ENCODE measurements at places on chromosomes 3 and 15.

GRCh38 chr15:72463702-72464101, 10.4 kb upstream of the ARIH1 start:
- no peak for DNase-seq

- DNase-seq, result no peak
Measured at GRCh38 chr3:149055575-149055974, 30.8 kb downstream of the HLTF start.

DNA sequence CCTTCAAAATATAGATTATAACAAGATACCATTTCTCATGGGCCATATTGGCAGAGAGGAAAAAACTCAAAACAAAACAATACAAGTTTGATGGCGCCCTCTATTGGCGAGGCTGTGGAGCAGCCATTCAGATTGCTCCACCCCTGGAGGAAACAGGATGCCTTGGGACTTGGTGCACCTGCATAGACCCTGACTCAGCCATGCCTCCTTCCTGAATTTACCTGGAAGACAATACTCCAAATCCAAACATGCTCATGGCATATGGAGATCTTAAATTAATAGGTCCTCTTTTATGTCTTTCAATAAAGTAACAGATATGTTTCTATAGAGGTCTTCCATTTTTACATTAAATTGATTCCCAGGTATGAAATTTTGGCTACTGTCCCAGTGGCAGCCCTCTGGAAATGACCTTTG, 90.0 kb downstream of the APBA2 start:
- no peak for DNase-seq

- DNase-seq, result no peak
Measured at GRCh38 chr3:37909067-37909911, 47.6 kb downstream of the CTDSPL start.

- no peak for DNase-seq
Measured at GRCh38 chr15:55247766-55248427, 41.7 kb downstream of the RAB27A start.

DNA sequence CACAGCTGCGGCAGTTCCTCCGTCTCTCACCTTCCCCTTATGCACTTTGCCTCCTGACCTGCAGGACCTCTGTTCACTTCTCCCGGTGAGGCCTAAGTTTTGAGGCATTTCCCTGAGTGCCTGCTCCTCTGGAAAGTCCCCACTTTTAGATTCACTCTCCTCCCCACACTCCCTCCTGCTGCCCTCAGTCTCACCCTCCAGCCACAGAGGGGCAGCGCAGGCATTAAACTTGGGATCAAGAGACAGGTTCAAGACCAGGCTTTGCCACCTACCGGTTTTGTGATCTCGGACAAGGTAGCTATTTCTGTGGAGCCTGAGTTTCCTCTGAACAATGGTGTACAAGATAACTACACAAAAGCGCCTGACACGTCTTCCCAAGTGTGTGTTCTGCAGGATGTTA, 19.4 kb downstream of the SLC6A11 start:
- DNase-seq, result no peak

GRCh38 chr3:50340448-50341329, at the start of gene RASSF1:
Gene RASSF1, minus strand, starts transcription at chr3:50340836. Its CDS starts 31 bp downstream, at chr3:50340805.
- no peak for DNase-seq

DNA sequence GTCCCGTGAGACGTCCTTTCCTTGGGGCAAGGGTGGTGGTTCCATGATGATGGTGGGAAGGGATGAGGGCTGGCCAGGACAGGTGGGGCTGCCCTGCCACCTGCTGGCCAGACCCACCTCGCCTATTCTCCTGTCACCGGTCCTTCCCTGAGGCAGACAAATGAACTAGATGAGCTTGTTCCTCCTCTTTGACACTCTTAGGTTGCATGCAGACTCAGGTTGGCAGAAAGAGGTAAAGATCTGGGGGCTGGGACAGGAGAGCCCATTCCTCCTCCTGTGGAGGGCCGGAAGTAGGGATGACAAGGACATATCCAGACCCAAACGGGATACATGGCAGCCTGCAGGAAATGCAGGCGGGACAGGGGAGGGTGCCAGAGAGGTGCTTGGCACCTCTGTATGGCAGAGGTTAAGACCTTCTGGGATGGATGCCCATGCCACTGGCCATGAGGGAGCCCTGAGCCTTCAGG, 38.6 kb downstream of the ACSBG1 start:
- no peak for DNase-seq

DNA sequence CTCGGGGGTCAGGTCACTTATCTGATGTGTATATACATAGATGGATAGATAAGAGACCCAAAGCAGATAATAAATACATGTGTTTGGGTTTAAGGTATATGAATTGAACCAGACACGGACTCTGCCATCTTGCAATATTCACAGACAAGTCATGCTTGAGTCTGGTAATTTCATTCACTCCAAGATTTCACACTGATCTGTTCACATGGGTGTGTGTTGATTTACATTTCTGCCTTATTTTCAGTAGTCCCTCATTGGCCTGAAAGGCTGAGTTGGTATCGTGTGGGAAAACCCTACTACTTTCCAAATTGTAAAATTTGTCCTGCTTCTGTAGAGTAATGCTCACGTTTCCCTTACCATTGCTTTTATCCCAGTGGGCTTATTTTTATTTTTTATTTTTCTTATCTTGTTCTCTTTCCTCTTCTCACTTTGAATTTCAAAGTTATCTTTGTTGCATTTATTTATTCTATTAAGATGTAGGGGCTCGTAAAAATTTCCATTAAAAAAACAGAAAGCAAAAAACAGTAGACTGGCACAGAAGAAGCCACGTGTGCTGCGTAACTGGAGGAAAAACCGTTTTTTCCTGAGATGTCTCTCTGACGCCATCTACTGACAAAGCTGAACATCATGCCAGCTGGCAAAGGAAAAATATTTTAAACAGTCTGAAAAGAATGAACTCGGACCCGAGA, 10.8 kb upstream of the MFSD1 start:
- no peak for DNase-seq

DNA sequence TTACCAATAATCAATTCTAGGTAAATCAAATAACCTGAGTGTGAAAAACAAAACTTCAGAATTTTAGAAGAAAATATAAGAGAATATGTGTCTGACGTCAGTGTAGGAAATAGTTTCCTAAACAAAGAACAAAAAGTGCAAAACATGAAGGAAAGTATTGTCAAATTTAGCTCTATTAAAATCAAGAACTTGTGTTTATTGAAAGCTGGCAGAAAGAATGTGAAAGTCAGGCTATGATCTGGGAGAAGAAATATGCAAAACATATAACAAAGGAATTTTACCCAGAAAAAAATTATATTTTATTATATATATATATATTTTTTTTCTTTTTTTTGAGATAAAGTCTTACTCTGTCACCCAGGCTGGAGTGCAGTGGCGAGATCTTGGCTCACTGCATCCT, 129.1 kb upstream of the ANKRD28 start:
- no peak for DNase-seq

DNA sequence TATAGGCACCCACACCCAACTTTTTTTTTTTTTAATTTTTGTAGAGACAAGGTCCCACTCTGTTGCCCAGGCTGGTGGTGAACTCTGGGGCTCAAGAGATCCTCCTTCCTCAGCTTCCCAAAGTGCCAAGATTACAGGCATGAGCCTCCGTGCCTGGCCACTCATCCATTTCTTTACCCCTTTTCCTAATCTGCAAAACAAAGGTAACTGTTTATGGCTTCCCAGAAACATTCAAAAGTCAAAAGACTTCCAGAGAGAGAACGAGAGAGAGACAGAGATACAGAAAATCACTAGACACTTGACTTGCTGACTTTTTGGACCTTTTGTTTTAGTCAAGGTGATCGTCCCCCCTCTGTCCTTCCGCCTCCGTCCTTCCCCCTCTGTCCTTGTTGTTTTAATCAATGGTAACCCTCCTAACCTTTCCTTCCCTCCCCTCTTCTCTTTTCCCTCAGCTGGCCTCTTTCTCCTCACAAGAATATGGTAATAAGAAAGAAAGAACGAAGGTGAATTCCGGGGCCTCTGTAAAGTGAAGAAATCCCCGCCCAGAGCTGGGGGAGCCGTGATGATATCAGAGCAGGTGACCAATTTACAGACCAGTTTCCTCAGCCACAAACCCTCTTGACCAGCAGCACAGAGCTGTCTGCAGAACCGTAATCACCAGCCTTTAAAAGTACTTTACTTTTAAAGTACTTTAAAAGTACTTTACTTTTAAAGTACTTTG, 21.9 kb downstream of the KLHL6 start:
- DNase-seq, result no peak

DNA sequence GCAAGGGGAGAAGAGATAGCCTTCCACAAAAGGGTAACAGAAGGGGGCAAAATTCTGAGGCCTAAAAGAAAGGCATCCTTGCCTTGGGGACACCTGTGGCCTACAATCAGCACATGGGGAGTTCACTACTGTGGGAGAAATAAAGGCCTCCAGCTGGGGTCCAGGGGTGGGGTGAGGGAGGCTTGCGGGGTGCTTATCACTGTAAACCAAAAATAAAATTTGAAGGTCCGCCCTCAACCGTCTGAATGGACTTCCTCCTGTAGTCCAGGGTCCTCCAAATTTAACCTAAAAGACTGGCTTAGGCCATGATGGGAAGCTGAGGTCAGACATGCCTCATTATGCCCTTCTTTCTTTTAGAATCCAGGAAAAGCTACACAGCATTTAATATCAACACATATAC, 2.1 kb upstream of the POLR2M start:
- no peak for DNase-seq

- DNase-seq, result no peak
Measured at GRCh38 chr3:37499061-37499785, 324.8 kb upstream of the LRRFIP2 start.

DNA sequence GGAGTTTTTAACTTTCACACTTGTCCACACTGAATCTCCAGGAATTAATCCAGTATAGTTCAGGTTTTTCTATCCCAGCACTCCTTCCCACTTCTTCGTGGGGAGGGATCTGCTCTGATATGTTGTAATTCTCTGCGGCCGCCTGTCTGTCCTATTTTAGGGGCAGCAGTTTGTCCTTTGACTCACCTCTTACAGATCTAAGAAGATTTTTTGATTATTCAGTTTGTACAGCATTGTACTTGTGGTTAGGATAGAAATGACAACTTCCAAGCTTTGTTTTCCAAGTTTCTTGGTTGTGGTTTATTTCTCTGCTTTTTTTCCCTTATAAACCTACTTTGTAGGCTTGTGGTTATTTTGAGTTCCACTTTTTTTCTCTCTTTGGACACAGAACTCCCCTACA, 601.7 kb downstream of the SI start:
- no peak for DNase-seq

- DNase-seq, result no peak
Measured at GRCh38 chr3:159996018-159996417, 7.4 kb downstream of the IL12A start.

DNA sequence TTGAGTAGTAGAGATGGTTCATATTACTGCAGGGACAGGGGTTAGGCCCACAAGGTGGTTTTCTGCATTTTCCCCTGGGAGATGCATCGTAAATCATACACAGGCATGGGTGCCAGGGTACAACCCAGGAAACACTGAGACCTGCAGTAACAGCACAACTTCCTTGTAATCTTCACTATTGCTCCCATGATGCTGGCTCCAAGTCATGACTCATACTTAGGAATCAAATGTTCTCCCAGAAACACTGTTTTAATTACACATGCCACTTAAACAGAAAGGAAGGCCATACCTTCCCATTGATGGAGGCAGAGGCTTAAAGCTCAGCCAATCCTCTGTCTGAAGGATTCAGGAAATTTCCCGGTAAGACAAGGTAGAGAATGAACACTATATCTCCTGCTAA, 106.5 kb downstream of the ERC2 start:
- no peak for DNase-seq

DNA sequence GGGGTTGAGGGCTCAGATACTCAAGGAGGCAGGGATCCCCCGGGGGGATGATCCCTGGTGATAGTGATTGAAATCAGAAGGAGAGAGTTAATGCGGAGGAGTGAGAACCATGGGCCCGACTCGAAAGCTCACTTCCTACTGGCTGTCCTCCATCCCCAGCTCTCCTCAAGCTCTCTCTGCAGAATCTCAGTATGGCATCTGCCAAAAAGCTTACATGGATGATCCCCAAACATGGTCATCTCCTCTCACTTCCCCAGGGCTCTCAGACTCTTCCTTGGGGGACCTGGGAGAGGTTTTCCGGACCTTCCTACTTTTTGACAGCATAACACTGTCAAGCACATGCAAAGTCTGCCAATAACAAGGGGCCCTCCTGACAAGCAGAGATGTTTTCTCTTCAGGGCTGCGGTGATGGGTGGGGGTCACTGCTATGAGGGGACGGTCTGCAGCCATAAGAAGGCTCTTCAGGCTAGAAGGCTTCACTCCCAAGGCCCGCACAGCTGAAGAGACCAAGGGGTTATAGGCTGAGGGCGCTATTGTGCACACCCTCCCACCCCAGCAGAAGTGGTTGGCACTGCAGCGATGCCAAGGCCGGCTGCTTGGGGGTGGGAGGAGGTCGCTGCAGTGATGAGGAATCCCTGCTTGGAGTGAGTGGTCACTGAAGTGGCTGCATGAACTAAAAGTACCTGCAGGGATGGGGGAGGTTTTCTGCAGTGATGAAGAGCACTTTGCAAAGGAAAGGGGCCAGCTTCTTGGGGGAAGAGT, 828 bp upstream of the VWA5B2 start:
- DNase-seq, result no peak

DNA sequence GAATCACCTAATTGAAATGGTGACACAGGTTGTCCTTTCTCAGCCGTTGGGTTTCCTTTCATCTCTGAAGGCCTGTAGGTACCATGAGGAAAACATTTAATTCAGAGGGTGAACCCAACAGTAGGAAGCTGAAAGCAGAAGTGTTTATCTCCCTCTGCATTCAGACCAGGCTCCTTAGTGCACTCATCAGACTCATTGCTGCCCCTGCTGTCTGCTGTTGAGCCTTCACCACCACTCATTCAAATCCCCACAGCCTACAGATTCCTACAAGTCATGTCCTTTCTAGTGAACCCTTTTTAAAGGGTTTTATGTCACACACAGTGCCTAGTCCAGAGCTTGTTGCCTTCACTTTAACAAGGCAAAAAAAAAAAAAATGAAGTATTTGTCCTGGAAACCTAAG, 13.4 kb downstream of the WDR48 start:
- no peak for DNase-seq

DNA sequence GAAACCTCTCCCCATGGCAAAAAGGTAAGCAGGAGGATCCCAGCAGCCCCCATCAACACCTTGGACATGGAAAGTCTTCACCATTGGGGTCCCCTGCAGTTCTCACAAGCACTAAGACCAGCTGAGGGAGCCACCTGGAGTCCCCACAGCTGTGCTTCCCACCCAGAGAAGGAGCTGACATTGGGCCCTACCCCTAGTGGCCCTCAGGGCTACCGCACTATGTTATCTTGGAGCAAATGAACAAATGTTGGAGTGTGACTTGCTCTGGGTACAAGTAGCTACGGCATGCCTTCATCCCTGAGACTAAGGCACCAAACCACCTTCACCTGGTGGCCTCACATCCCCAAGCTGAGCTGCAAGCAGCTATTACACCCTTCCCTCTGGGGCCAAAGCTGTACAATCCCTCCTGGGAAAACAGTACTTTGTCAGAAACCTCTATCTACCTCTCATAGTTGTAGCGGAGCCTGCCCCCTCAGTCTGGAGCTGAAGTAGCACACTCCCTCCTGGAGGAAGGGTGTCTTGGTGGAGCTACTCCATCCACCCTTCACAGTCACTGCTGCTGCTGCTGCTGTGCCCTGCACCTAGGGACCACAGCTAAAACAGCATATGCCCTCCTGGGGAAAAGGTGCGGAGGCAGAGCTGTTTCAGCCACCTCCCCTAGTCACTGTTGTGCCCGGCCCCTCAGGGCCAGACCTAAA, 42.7 kb downstream of the SERP1 start:
- DNase-seq, result no peak
